ENCODE measurements at places on chromosomes 2 and 18.

- no peak for DNase-seq
These were observed 69.4 kb upstream of the ODC1 start for GRCh38 chr2:10517351-10518043.

- no peak for DNase-seq
These were observed 60.1 kb upstream of the LAPTM4A start for GRCh38 chr2:20111311-20112131.

GRCh38 chr2:175853616-175853890 lies 148.5 kb downstream of the LNPK start:
- DNase-seq, result no peak

DNA sequence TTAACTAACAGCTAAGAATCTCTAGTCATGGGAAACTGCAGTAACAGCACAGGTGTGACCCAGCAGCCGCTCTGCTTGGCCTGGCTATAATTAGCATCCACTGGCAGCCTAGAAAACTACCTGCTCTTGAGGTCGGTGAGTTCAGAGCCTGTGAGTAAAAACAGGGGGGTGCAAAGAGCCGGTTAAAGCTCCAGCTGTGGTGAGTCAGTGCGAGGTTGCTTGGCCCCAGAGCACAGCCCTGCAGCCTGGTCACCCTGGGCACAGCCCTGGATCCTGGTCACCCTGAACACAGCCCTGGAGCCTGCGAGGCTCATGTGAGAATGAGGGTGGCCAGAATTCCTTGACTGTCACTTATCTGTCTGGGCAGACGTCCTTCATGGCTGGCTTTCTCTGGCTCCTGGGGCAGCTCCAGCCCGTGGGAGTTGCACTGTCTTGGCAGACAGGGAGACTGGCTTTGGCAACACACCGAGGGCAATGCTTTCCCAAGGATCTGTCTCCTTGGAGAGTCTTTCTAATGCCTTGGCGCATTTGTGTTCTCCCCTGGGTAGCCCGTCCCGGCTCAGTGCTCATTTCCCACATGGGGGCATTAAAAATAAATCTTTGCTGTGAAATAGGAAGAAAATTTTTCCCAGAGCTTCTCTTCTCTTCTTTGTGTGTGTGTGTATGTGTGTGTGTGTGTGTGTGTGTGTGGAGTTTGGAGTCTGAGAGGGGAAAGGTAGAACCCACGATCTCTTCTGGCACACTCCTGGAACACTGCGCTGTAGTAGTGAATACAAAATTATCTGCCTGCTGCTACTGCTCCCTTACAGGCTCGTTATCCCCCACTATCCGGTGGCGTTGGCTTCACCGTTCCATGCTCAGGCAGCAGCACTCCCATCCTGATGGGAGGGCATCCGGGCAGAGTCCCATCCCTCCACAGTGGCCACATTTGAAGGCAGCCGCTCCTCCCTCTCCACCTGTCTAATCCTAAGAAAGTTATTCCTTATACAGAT lies 250.2 kb upstream of the MEX3C start:
- no peak for DNase-seq

GRCh38 chr2:64643838-64644457 lies 9.8 kb downstream of the SERTAD2 start:
- DNase-seq, result no peak

GRCh38 chr2:41420872-41421271 lies 626.9 kb upstream of the PKDCC start:
- no peak for DNase-seq

- DNase-seq, result no peak
These were observed 42.3 kb downstream of the WDR75 start for GRCh38 chr2:189483571-189483970.

DNA sequence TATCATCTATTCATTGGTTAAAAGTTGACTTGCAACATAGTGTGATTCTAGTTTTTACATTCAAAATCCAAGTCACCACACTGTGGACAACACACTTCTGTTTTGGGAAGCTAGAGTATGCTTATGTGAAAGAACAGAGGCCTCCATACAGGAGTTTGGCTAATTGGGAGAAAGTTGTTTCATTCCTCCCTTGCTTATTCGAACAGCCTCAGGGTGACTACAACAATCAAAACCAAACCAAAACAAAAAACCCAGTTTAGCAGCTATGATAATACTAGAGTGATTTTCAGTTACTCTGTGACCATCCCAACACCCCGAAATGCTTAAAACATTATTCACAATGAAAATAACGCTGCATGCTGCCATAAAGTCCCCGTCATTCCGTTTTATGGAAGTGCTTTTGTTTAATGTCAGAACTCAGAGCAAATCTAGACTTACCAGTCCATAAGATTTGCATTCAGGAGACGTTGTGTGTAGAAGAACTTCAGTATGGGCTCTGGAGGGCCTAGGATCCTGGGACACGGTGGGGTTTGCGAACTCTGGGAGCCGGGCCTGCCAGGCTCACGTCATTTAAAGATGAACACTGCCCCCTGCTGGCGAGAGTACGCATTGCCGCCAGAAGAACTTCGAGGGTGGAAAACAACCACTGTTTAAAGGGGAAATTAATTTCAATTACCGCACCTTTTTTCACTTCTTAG lies 111.4 kb downstream of the FTCDNL1 start:
- peak; percentile 45 for DNase-seq

DNA sequence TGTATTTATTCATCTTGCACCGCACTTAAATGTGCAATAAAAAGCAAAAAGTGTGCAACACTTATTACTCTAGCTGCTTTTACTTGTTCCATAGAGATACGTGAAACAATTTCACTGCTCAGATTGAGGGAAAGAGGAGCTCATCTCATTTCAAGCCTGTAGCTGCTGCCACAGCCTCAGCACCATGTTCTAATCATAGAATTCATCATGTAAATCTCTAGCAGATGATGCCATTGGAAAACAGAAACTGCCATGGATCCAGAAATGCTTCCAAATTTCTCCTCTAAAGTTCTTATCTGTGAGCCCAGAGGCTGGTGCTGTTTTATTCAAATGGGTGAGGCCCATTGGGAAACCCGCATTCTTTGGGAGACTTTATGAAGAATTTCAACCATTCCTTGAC lies 2.0 kb downstream of the CDC42EP3 start:
- DNase-seq, result no peak

- no peak for DNase-seq
These were observed 4.0 kb upstream of the BIN1 start for GRCh38 chr2:127110985-127111384.

GRCh38 chr2:171655586-171655985 lies 31.7 kb upstream of the DYNC1I2 start:
- no peak for DNase-seq

GRCh38 chr2:181157326-181157725 lies 176.9 kb downstream of the UBE2E3 start:
- no peak for DNase-seq

GRCh38 chr2:181946444-181947127 lies 39.1 kb upstream of the PPP1R1C start:
- DNase-seq, result no peak

GRCh38 chr2:158845859-158846258 lies 50.7 kb downstream of the DAPL1 start:
- no peak for DNase-seq

DNA sequence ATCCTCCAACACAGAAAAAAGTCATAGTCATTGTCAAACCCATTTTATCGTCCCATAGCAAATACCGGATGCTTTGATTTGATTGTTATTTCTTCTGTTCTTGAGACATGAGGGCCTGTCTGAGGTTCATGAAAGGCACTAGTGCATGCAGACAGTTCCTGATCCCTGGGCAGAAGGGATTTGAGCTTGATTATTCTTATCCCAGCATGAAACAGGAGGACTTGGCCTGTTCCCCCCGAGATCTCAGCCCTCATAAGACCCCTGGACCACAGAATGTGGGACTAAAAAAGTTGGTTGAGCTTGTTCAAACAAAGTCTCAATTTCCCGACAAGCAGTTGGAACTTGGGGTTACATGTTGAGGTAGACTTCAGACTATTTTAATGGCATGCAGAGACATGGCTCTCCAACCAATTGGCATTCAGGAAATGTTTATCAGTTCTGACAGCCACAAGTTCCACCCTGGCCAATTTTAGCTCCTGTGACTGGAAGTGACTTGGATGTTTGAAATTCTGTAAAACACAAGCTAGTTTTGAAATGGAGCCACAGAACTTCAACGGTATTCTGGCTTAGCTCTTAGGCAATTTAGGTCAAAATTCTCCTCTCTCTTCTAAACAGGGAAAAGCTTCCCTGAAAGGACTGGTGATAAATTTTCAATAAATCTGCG lies 366.9 kb upstream of the SLC14A2 start:
- no peak for DNase-seq

- no peak for DNase-seq
These were observed 150.0 kb downstream of the ZNF385B start for GRCh38 chr2:179711375-179711774.

GRCh38 chr2:69789772-69790600 lies 39.5 kb upstream of the GMCL1 start:
- no peak for DNase-seq

DNA sequence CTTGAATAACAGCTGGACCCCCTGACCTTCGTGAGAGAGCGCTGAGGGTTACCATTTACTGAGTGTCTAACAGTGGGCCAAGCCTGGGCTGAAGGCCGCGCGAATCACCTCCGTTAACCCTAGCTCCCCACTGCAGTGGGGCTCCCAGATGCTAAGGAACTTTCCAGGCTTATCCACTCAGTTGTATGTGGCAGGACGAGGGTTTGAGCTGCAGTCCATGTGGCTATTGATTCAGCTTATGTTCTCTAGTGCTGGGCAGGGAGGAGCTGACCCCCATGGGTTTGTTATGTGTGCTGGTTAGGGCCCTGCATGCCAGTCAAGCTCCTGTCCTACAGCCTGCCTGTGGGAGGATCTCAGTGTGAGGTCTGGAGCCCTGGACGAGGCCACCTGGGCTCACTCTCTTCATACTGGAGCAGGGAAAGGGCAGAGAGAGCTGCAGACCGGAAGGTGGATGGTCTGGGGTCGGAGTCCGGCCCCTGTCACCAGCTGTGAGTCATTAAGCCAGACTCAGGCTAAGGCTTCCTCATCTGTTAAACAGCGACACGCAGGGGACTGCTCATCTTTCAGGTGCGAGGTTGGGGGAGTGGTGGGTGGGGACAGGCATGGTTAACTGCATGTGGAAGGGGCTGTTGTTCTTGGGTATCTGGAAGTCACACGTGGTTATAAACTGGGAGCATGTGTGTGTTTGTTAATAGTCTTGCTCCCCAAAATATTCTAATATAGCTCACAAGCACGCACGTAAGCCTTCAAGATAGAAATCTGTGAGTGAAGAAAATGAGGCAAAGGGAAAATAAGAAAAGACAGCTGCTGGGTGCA lies 6.6 kb downstream of the PSD4 start:
- no peak for DNase-seq

DNA sequence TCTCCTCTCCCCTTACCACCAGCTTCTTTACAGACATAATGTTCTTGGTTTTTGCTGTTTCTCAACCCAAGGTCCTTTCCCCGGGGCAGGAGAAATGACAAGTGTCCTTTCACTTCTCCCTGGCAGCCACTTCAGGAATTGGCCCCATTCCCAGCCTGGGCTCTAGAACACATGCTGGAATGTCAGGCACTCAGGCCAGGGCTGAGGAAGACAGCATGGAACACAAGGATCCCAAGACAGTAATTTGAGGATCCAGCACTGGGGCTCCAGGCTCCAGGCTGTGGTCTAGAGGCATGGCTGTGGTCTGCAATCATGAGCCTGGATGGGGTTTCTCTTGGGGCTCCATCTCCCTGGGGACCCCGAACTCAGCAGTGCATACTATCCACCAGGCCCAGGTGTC lies 201.4 kb downstream of the CELF4 start:
- no peak for DNase-seq

- DNase-seq, result no peak
These were observed 115.3 kb downstream of the FEZ2 start for GRCh38 chr2:36482576-36483214.

GRCh38 chr2:7379799-7380198 lies 462.6 kb downstream of the RNF144A start:
- DNase-seq, result no peak

DNA sequence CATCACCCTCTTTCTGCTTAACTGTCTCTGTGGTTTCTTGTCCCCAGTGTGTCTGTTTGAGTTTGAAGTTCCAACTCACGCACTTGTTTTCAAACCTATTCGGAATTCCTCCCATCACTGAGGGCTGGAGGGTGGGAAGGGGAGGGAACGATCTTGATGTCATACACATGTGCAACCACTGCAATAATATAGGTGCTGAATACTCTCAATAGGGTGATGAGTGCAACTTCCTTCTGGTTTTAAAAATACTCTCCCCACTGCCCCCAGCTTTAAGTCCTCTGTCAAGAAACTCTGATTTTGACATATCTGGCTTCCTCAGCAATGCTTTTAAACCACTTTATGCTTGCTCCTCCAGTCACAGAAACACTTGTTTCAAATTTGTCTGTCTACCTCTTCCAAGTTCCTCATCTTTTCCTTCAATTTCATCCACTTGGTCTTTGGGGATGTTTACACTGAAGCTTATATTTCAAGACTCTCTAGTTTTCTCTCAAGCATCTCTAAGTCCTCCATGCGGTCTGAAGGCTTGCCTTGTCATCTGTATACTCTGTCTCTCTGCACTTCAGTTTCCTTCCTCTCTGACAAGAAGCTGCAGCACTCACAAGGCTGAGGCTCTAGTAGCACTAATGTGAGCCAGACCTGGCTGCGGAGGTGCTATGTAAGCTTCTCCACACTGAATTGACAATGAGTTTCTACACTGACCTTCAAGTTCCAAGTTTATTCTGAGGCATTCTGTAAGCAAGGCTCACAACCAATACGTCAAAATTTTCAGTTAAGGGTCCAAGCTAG lies 422.3 kb downstream of the ZEB2 start:
- no peak for DNase-seq

GRCh38 chr18:59718108-59718463 lies 20.9 kb upstream of the CCBE1 start:
- DNase-seq, result no peak

GRCh38 chr2:78940998-78941397 lies 84.5 kb upstream of the REG3G start:
- no peak for DNase-seq

DNA sequence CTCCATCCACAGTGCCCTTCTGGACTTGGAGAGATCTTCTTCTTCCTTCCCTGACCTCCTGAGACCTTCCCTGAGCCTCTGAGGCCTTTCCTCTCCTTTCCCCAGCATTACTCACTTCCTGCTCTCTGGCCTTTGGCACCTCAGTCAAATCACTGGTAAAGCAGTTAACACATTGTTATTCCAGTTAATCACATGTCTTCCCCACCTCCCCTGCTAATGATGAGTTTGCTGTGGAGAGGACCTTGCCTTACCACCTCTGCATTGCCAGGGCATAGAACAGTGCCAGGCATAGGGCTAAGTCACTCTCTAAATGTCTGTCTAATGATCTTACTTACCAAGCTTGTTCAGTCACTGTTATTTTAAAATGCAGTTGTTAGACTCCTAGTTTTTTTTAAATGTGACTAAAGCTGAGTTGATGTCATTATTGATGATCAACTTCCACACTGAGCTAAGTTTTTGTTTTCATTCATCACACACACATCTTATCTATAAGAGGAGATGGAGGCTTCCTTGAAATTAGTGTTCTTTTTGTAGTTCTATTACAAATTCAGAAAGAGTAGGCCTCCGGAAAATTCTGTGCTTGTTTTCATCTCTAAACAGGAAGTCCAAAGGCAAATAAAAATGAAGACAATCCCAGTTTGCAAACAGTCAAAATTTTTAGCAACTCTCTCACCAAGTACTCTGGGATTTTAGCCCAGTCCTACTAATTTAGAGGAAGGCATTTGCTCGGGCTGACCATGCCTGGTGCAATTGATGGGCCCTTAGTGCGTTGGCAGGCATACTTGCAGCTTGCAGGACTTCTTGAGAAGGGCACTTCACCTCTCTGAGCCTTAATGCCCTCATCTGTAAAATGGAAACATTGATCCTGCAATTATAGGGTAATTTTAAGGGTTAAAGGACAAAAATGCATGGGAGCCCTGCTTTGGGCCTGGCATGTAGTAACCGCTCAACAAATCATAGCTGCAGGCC lies 113.7 kb upstream of the SPRED2 start:
- DNase-seq, result no peak

Data from iPS DF 6.9 (cell line).